ENCODE measurements at places on chromosomes 7 and 10.

GRCh38 chr10:131267814-131268095 is 43.8 kb downstream of the TCERG1L start:
- DNase-seq, result no peak

GRCh38 chr10:132994185-132994796 is 51.9 kb upstream of the CFAP46 start:
- DNase-seq, result no peak

GRCh38 chr10:28644647-28645046 is 32.7 kb upstream of the BAMBI start:
- no peak for DNase-seq

- no peak for DNase-seq
These were observed 11.2 kb upstream of the TECTB start for GRCh38 chr10:112271982-112272381.

DNA sequence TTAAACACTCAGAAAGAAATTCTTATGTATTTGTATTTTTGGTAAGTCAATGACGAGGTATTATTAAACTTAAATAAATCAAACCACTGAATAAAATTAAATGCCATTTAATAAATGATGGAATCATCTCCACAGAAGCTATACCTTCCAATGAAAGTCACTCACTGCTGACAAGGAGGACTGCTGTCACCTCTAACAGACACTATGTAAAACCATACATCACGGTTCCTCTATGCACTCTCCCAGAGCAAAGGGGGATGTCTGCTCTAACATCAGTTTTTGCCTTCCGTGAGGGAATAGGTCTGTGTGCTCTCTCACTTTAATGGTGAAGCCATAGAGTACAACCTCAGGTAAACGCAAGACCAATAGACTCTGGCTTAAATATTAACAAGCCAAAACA is 99.7 kb upstream of the DDC start:
- no peak for DNase-seq

- no peak for DNase-seq
These were observed 47.2 kb downstream of the CAMK1D start for GRCh38 chr10:12396567-12396966.

GRCh38 chr7:157559596-157560257 is 222.9 kb downstream of the DNAJB6 start:
- no peak for DNase-seq

DNA sequence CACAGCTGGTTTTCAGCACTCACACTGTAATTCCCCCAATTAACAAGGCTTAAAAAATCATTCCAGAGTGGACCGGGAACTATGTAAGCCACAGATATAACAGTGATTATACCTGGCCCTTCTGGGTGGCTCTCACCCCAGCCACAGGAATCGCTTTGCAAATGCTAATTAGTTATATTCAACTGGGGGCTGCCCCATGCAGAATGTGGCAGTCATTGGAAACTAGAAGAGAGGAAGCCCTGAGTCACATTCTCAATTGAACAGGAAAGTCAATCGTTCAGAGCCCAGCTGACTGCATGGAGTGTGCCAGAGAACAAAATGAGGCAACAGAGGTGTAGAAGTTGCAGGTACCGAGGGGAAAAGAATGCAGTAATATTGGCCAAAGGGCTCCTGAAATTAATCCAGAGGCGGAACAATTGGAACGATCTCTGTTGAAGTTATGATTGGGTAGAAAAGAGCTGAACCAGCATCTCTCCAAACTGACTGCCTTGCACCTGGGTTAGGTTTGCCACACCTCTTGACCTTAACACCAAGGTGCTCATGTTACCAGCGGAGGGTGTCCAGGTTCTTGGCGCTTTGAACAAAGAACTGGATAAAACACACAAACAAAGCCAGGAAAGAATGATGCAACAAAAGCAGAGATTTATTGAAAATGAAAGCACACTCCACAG is 909.7 kb upstream of the AUTS2 start:
- DNase-seq, result no peak

DNA sequence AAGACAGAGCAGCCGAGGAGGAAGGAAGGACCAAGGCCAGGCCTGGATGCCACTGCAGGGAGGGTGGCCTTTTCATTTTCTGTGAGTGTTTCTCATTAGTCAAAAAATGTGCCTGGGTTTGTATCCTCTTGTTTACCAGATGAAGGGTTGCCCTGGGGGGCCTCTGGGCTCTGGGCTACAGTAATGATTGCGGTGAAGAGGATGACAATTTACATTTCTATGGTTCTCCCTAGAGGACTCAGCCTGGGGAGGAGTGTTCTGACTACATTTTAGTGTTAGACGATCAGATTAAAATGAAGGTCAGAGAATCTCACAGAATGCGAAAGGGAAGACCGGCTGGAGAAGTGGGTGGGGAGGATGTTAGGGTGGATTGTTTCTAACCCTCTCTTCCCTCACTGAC is 108.0 kb upstream of the KMT2C start:
- DNase-seq, result no peak

- no peak for DNase-seq
These were observed 239.7 kb upstream of the INHBA start for GRCh38 chr7:41942468-41943093.

DNA sequence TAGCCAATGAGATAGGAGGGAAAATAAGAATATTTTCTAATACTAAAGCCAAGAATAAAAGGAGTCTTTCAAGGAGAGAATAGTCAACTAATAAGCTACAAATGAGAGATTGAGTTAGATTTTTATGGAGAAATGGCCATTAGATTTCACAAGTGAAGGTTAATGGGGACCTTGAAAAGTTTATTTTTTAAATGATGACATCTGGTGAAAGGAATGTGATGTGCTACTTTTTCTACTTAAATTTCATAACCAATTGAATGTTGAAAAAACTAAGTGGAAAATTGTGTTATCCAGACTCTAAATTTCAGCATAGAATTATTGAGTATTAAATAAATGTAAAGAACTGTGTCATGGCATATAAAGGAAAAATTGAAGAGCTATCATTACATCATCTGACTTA is 125.7 kb downstream of the TSPAN12 start:
- no peak for DNase-seq

GRCh38 chr7:74417419-74417971 is 36.2 kb upstream of the GTF2IRD1 start:
- peak; percentile 60 for DNase-seq

DNA sequence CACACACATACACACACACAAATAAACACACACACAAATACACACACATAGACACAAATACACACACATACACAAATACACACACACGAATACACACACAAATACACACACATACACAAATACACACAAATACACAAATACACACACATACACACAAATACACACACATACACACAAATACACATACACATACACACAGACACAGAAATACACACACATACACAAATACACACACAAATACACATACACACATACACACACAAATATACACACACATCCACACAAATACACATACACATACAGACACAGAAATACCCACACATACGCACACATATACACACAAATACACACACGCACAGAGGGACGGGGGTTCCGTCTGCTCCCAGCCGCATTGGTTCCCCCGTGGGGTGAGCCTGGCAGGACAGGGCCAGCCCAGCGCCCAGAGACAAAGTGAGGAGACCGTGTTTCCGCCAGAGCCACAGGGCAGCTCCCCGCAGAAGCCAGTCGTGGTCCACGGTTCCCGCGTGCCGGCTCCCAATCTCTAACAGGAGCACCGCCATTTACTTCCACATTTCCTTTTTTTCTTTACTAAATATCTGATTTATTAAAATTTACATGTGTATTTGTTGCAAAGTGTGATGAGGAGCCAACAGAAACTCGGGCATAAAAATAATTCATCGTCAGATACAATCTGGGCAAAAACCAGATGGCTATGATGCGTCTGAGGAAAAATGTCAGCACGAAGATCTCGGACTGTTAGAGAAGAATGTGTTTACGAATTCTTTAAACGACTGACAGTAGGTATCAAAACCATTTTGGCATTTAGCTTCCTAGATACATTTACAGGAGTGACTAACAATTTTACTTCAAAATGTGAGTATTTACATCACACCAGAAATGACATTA is 3.1 kb upstream of the KNDC1 start:
- DNase-seq, result no peak

- no peak for DNase-seq
These were observed 45.7 kb upstream of the ARID5B start for GRCh38 chr10:61855771-61856170.

GRCh38 chr7:42193471-42194129 is 43.4 kb downstream of the GLI3 start:
- DNase-seq, result no peak

DNA sequence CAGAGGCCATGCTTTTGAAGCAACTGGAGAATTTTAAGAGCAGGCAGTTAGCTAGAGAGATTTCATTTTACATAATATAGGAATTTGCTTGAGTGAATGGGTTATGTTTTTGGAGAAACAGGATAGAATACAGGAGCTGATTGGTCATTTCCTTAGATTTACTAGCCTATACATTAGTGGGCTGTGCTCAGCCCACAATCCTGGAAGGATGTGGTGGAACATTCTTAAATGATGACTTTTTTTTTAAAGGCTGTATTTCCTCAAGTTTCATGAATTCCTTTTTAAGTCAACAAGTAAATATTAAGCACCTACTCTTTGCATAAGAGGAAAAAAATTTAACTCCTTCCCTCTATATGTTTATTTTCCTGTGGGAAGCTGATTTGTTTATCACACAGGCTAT is 314.4 kb upstream of the BMPER start:
- DNase-seq, result no peak

GRCh38 chr7:131889572-131890150 is 333.2 kb upstream of the PODXL start:
- no peak for DNase-seq

GRCh38 chr10:354901-355617 is 219.8 kb downstream of the ZMYND11 start:
- no peak for DNase-seq

DNA sequence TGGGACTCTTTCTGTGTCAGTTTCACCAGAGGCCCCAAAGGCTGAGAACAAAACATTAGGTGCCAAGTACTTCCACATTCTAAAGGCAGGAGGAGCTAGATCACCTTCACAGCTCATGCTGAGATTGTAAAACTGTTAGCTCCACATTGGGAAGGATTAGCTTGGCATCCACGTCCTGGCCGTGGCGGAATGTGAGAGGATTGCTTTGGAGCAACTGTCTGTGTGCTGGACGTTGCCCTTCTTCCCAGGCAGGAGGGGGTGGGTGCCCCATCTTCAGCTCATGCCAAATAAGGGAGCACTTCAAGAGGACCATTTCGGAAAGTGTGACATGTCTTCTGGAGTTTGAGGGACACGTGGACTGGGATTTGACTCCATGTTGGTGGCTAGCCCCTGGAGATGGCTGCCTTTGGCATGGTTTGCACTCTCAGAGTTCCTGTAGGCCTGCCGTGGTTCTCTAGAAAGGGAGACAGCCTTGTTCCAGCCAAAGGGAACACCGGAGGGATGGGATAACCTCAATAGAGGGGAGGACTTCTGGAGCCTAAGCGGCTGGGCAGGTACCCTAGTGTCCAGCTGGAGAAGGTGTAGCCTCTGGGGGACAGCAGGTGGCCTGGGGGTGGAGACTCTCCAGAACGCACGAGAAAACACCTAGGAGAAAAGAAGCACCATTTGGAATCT is 19.9 kb upstream of the FMC1 start:
- no peak for DNase-seq

GRCh38 chr10:49167425-49168170 is 20.6 kb downstream of the TMEM273 start:
- DNase-seq, result no peak

DNA sequence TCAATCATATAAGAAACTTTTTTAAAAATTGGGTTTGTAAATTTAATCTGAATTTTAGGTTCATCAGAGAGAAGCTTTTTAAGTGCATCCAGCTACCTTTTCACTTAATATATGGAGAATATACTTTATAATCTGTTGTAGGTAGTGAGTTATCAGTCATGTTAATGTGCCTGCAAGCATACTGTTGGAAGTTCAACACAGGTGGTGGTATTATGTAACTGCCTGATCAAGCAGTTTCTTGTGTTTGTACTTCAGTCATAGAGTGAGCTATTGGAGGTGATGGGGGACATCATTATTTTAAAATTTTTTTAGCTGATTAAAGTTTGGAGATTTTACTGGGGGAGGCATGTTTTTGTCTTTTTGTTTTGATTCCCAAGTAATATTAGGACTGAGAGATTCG is 2.5 kb downstream of the TNKS2 start:
- DNase-seq, result no peak

- DNase-seq, result no peak
These were observed 117.0 kb downstream of the TYW1B start for GRCh38 chr7:72710983-72711382.

DNA sequence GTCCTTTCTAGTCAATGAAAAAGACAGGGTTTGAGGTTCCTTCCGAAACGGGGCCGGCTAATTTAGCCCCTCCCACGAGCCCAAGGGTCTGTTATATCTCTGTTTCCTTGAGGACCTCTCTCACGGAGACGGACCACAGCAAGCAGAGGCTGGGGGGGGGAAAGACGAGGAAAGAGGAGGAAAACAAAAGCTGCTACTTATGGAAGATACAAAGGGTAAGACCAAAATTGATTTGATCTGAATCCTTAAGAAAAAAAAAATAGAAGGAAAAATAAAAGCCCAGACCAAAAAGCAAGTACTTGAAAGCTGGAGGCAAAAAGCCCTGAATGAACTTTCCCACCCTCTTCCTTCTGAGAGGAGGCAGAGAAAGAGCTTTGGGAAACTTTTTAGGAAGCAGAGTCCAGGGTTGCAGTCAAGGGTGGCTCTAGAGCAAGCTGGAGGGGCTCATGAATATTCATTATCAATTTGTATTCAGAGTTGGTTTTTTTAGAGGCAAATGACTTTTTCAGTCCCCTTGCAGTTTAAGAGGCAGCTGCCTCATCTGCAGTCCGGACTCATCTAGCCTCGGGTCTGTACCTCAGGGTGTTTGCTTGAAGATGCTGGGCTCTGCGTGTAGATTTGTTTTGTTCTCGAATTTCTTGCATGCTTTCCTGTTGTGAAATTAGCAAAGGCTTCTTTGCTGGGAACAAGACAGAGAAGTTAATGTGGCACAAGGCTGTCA is at the start of gene ENTPD1:
ENTPD1 (plus strand) TSS at position 123 of the 721 bp plus-strand sequence; CDS start at position 200, 77 bp downstream.
- DNase-seq, result no peak

- DNase-seq, result no peak
These were observed 69.8 kb downstream of the CDK1 start for GRCh38 chr10:60848126-60848525.
